ENCODE measurements at places on chromosomes 12 and 14.

GRCh38 chr14:62604524-62604923 lies 440.7 kb downstream of the KCNH5 start:
- DNase-seq = no peak

DNA sequence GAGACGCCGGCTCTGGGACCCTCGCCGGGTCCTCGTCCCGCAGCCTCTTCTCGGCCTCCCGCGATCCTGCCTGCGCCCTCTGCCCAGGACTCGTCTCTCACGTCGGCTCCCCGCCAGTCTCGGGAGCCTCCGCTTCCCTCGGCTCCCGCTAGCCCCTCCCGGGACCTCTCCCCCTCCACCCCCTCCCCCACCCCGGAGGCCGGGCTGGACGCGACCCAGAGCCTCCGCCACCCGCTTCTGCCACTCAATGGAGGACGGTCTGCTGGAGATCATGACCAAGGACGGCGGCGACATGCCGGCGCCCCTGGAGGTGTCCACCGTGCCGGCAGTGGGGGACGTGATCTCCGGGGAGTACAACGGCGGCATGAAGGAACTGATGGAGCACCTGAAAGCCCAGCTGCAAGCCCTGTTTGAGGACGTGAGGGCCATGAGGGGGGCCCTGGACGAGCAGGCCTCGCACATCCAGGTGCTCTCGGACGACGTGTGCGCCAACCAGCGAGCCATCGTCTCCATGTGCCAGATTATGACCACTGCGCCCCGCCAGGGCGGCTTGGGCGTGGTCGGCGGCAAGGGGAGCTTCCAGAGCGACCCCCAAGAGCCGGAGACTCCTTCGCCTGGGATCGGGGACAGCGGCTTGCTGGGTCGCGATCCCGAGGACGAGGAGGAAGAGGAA lies 568 bp downstream of the CCDC184 start:
- peak; percentile 48 for DNase-seq

- no peak for DNase-seq
These were observed 28.0 kb upstream of the DCN start for GRCh38 chr12:91210618-91211017.

DNA sequence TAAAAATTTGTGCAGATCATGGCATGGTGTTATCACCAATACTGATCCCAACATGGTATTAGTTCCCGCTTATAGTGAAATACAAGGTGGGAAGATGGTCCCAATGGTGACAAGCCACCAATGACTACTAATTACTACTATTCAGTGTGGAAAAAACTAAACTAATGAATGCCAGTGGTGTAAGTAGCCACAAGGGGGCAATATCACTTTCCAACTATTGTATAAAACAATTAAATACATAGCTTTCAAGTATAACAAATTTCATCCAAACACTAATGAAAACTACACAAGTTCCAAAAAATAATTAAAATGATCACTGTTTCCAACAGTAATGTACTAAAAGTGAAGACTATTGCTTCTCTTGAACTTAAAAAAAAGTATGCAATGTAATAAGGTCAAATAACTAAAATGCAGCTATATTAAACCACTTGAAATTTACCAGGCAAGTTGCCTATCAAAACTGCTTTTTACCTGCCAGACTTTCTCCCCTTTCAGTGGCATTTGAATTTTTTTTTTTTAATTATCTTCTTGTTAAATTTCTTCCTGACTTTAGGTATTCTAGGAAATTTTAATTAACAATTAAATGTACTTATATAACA lies 58.0 kb downstream of the PAPLN start:
- peak; percentile 72 for DNase-seq

DNA sequence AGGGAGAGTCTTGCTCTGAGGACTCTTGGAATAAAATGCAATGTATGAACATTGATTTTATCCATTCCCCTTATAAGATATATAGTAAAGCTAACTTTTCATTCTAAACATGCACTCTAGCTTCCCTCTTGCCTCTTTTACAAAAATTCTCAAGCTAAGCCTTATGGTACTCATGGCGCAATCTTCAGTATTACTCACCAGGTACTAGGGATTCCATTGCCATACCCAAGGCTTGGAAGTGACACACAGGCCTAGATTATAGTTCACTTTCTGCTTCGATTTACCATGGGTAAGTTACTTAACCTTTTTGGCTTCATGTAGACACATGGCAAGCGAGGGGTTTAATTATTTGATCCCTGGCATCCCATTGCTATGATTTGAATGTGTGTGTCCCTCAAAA lies 331.5 kb downstream of the LRIG3 start:
- DNase-seq = no peak

GRCh38 chr12:85516667-85517325 lies 236.8 kb downstream of the ALX1 start:
- DNase-seq = no peak

- DNase-seq = no peak
These were observed 18.4 kb upstream of the MAP3K9 start for GRCh38 chr14:70827752-70828151.

DNA sequence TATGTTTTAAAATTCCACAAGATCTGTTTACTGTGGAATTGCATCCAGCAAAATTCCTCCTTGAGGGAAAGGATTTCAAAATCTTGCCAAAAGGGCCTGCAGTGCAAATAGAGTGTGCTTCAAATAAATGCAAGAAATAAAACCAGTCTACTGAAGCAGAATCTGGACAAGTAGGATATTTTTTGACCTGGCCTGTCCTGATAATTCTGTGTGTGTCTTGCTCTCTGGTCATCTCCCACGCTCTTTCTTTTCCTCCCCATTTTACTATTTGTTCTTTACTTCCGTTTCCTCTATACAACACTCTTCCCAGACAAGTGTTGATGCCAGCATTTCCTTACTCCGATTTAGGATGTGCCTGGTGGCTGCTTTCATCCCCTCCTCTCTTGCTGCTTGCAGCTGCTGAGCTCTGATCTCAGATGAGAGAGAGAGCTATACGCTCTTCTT lies 115.9 kb downstream of the GPR135 start:
- DNase-seq = no peak

GRCh38 chr12:96522690-96523089 lies 33.3 kb downstream of the CFAP54 start:
- no peak for DNase-seq

DNA sequence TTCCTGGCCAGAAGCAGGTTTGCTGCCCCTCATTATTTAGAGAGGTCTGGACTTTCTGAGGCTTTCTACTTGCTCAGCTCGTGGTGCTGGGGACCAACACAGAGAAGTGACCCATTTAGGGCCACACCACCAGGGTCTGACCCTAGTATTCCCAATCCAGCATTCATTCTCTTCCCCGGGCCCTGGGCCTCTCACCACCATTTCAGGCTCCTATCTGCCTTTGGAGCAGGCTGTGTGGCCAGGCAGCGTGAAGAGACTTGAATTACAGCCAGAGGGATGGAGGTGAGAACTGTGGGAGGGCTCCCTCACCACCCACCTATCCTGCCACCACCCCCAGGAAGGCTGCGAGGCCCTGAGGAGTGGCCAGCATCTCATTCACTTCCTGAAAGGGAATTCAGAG lies 24.6 kb downstream of the FAM222A start:
- DNase-seq = no peak
